ENCODE measurements at places on chromosomes 2 and 18. TPM values are rescaled to one million over a fixed set of nuclear protein-coding genes. Genes with fewer than 3 reads are reported as not detected.

- no peaks in the 10 kb centered on the region for H3K27me3 ChIP-seq
- peaks cover 20% of the 10 kb centered on the region for H3K4me1 ChIP-seq
- H3K27ac ChIP-seq, result no peak overlapping the region
- H3K36me3 ChIP-seq, result no peaks in the 10 kb centered on the region
- H3K4me3 ChIP-seq, result no peak overlapping the region
- no peak for DNase-seq
Measured at GRCh38 chr2:220279840-220280239, 652.4 kb downstream of the SLC4A3 start.

DNA sequence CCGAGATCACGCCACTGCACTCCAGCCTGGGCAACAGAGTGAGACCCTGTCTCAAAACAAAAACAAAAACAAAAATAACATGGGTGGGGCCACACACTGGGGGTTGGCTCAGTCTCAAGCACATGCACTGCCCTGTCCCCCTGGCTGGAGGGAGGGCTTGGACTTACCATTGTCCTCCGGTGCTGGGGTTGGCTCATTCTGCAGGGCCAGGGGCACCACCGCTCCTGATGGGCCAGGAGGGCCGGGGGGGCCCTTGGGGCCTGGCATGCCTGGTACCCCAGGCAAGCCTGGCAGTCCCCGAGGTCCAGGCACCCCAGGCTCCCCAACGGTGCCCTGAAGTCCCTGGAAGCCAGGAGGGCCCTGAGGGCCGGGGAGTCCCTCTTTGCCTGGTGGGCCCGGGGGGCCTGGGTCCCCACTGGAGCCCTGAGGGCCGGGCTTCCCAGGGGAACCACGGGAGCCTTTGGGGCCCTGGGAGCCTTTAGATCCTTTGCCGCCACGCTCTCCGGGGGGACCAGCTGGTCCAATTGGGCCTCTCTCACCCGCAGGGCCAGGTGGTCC lies 66.8 kb upstream of the THOC1 start:
- DNase-seq, result no peak
- no peaks in the 10 kb centered on the region for H3K36me3 ChIP-seq
- no peak overlapping the region for H3K4me3 ChIP-seq
- H3K4me1 ChIP-seq, result peaks cover 6% of the 10 kb centered on the region
- H3K27me3 ChIP-seq, result no peaks in the 10 kb centered on the region
- H3K27ac ChIP-seq, result no peak overlapping the region

DNA sequence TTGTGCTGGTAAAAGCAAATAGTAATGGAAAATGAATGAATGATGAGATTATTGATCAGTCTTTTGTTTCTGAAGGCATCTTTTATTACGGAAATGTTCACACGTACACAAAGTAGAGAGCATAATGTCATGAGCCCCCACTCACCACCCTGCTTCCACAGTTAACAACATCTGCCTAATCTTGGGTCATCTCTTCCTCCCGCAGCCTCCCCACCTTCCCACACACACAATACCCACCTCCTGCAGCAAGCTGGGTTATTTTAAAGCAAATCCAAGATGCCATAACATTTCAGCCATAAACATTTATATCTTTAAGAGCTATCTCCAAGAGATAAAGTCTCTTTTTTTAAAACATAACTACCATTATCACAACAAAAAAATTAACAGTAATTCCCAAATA lies 36.3 kb downstream of the CYP27C1 start:
- no peak for DNase-seq
- H3K27ac ChIP-seq, result no peak overlapping the region
- H3K4me1 ChIP-seq, result no peaks in the 10 kb centered on the region

The VIL1 gene
- total RNA-seq, result not detected

GRCh38 chr2:55482186-55482884 lies 37.2 kb upstream of the CFAP36 start:
- no peak overlapping the region for H3K27ac ChIP-seq
- no peaks in the 10 kb centered on the region for H3K36me3 ChIP-seq
- no peak for DNase-seq
- no peak overlapping the region for H3K4me3 ChIP-seq
- H3K4me1 ChIP-seq, result no peaks in the 10 kb centered on the region
- H3K27me3 ChIP-seq, result no peaks in the 10 kb centered on the region

GRCh38 chr2:207434899-207435465 lies 94.8 kb upstream of the CREB1 start:
- H3K27me3 ChIP-seq, result no peaks in the 10 kb centered on the region
- no peak for DNase-seq
- no peak overlapping the region for H3K4me3 ChIP-seq
- no peak overlapping the region for H3K27ac ChIP-seq
- H3K36me3 ChIP-seq, result no peaks in the 10 kb centered on the region
- H3K4me1 ChIP-seq, result peaks cover 33% of the 10 kb centered on the region

GRCh38 chr2:197322724-197323720 lies 12.4 kb upstream of the ANKRD44 start:
- H3K4me3 ChIP-seq, result no peak overlapping the region
- H3K36me3 ChIP-seq, result no peaks in the 10 kb centered on the region
- no peak for DNase-seq
- H3K27me3 ChIP-seq, result no peaks in the 10 kb centered on the region
- H3K4me1 ChIP-seq, result no peaks in the 10 kb centered on the region

DNA sequence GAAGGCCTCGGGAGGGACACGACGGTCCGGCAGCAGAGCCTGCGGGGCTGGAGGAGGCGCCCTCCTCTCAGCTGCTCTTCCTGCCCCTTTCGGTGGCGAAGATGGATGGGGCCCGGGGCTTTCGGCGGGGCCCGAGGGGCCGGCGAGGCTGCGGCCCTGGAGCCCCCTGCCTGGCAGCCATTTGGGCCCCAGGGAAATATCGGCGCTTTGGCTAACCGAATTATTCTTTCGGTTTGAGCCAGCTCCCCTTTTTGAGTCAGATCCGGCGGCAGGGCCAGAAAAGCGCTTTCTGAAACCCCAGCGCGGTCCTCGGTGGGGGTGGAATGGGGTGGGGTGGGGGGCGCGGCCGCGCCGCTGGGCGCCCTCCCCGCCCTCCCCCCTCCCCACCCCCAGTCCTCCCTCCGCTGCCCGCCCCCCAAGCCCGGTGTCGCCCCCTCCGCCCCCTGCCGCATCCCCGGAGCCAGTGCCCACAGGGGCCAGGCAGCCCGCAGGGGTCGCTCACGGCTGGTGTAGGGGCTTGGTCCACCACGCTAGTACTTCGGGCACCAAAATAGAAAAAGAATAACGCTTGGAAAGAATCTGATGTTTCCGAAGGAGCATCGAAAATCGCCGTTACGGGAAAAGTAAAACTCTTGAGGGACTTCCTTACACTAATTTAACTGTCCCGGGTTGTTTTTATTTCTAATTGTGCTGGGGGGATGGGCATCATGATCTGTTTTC lies 9.1 kb upstream of the ARID5A start:
- no peaks in the 10 kb centered on the region for H3K36me3 ChIP-seq
- peak overlapping the region; percentile 98 for H3K27ac ChIP-seq
- peaks cover 70% of the 10 kb centered on the region for H3K4me1 ChIP-seq

DNA sequence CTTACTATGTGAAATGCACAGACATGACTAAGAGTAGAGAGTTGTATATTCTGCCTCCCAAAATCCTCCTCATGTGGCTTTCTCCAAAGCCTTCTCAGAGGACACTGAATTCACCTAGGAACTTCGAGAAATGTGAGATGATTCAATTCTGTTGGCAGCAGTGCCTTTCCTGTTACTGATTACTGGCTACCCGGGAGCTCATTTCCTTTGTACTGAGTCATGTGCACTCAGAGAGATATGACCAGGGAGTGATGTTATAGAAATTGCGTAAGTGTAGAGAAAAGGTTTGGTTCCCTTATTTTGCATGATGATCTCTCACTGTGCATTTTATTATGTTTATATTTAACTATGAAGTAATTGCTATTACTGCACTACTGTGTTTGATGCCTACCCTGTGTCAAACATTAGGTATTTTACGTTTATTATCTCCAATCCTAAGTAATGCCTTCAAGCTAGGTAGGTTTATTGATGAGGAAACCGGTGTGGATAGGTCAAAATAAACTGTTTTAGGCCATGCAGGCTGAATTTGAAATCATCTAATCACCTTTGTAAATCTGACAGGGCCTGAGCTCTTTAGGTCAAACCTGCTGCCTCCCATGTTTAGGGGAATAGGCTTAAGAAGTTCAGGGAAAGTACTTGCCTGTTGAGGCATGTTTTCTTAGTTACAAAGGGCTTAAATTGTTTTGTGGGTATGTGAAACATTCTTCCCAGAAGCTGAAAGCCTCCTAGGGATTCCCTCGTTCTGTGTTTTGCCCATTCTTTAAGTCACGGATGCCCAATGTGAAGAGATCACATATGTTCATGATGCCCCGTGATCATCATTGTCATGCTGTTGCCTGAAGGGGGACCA lies 86.8 kb downstream of the FMNL2 start:
- H3K4me3 ChIP-seq, result no peak overlapping the region
- H3K27ac ChIP-seq, result peak overlapping the region; percentile 62
- H3K27me3 ChIP-seq, result no peaks in the 10 kb centered on the region
- no peaks in the 10 kb centered on the region for H3K36me3 ChIP-seq
- H3K4me1 ChIP-seq, result peaks cover 33% of the 10 kb centered on the region

DNA sequence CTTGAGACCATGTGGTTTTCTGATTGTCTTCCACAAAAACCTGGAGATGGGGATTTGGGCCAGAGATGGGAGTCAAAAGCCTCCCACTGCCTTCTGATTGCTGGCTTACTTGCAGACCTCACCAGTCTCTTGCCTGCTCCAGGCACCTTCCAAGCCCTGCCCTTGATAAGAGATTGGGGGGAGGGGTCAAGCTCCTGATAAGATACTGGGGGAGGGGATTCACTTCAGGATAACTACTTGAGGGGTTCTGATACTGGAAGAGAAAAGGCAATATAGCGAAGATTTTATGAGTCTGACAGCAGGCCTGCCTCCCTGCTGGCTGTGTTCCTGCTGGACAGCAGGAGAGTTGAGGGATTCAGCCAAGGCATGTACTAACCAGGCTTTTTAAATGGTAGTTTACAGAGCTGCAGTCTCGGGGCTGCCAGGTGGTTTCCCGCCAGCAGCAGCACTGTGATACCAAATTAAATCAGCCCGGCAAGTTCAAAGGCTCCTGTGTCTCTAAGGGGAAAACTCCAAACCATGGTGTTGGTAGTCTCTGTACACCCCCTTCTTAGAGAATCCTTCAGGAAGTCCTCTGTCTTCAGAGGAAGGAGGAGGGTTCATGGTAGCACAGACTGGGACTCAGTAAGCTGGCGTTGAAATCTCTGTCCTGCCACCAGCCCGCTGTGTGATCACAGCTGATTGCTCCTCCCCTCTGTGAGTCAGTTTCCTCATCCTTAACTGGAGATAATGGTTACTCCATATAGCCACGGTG lies 58.3 kb downstream of the FBXO36 start:
- peak overlapping the region; percentile 53 for H3K27ac ChIP-seq
- peaks cover 9% of the 10 kb centered on the region for H3K4me1 ChIP-seq
- no peak for DNase-seq
- no peaks in the 10 kb centered on the region for H3K27me3 ChIP-seq
- H3K36me3 ChIP-seq, result no peaks in the 10 kb centered on the region

GRCh38 chr2:19272941-19273470 lies 85.4 kb downstream of the OSR1 start:
- DNase-seq, result no peak
- no peaks in the 10 kb centered on the region for H3K27me3 ChIP-seq
- no peaks in the 10 kb centered on the region for H3K4me1 ChIP-seq
- H3K36me3 ChIP-seq, result no peaks in the 10 kb centered on the region
- H3K4me3 ChIP-seq, result no peak overlapping the region

All from vagina (tissue), 2 donors.